Motor neuron (in vitro differentiated cells): ENCODE measurements at places on chromosomes 3 and 15. TPM values are rescaled to one million over a fixed set of nuclear protein-coding genes. Genes with fewer than 3 reads are reported as not detected.

Gene SLC24A1
- total RNA-seq, result 12.8 and 13.2 TPM in 2 replicates

Gene SAXO2
- total RNA-seq, result 4.4 and 5.5 TPM in 2 replicates

Gene ISLR
- total RNA-seq, result 1.1 and 2.3 TPM in 2 replicates

Gene PLIN1
- total RNA-seq, result 0.31 TPM in 1 of 2 replicates, not detected in the other

Gene MUC20
- 3.6 and 6.3 TPM in 2 replicates for total RNA-seq

Gene LTK
- total RNA-seq, result 0.41 and 0.43 TPM in 2 replicates

Gene CYP8B1
- 0.30 and 0.38 TPM in 2 replicates for total RNA-seq

Gene SPG11
- 57.4 and 61.3 TPM in 2 replicates for total RNA-seq

Gene TMEM108
- total RNA-seq, result 1.0 and 2.2 TPM in 2 replicates

Gene SAMD7
- 0.10 TPM in 1 of 2 replicates, not detected in the other for total RNA-seq

Gene MKRN2
- 41.5 and 44.6 TPM in 2 replicates for total RNA-seq

Gene RTP1
- 0.85 TPM in 1 of 2 replicates, not detected in the other for total RNA-seq

Gene MAGEL2
- 10.0 and 11.0 TPM in 2 replicates for total RNA-seq

Gene GRM2
- total RNA-seq, result 0.31 and 0.65 TPM in 2 replicates

Gene MAP6D1
- 1.3 and 2.3 TPM in 2 replicates for total RNA-seq

Gene SENP8
- 4.5 and 4.9 TPM in 2 replicates for total RNA-seq

Gene PGBD4
- total RNA-seq, result 5.1 and 5.4 TPM in 2 replicates

Gene PLCL2
- total RNA-seq, result 16.4 and 19.1 TPM in 2 replicates

Gene ARHGEF26
- total RNA-seq, result 2.2 and 2.9 TPM in 2 replicates

Gene NECTIN3
- total RNA-seq, result 93.0 and 94.8 TPM in 2 replicates

Gene AMIGO3
- total RNA-seq, result 3.8 TPM in 2 replicates

Gene CP
- 2.8 TPM in 2 replicates for total RNA-seq

Gene PTPRG
- total RNA-seq, result 54.6 and 77.0 TPM in 2 replicates

Gene TRH
- 2.6 and 2.7 TPM in 2 replicates for total RNA-seq

Gene GOLGA6L10
- total RNA-seq, result 2.2 and 2.3 TPM in 2 replicates

Gene ZNF660
- 6.3 and 9.1 TPM in 2 replicates for total RNA-seq

Gene RARB
- total RNA-seq, result 40.6 and 41.3 TPM in 2 replicates

Gene PPCDC
- total RNA-seq, result 9.5 and 10.1 TPM in 2 replicates

Gene ZFAND6
- total RNA-seq, result 107 and 114 TPM in 2 replicates

Gene BNC1
- total RNA-seq, result 2.1 and 4.1 TPM in 2 replicates

Gene NR1I2
- total RNA-seq, result 0.16 and 0.19 TPM in 2 replicates

Gene TRIM42
- 0.16 and 0.27 TPM in 2 replicates for total RNA-seq

Gene AADACL2
- 0.13 TPM in 1 of 2 replicates, not detected in the other for total RNA-seq

Gene ARID3B
- total RNA-seq, result 1.1 and 1.2 TPM in 2 replicates

Gene GP9
- not detected in 2 replicates for total RNA-seq

Gene SAMMSON
- total RNA-seq, result 0.42 and 0.55 TPM in 2 replicates

Gene IL5RA
- total RNA-seq, result 0.24 and 0.38 TPM in 2 replicates

Gene CLEC3B
- 84.4 and 107 TPM in 2 replicates for total RNA-seq

Gene SLCO2A1
- 2.1 and 5.1 TPM in 2 replicates for total RNA-seq

Gene LCTL
- total RNA-seq, result 0.59 and 0.71 TPM in 2 replicates

Gene RBM15B
- total RNA-seq, result 15.8 and 16.0 TPM in 2 replicates

Gene A4GNT
- total RNA-seq, result 0.19 and 0.24 TPM in 2 replicates

Gene CCDC13
- total RNA-seq, result 1.0 and 1.6 TPM in 2 replicates
